GM13976 (cell line): ENCODE measurements at places on chromosomes 5 and 9.
A peak's percentile ranks its signal among the peaks of the same experiment; 100 is the strongest.

DNA sequence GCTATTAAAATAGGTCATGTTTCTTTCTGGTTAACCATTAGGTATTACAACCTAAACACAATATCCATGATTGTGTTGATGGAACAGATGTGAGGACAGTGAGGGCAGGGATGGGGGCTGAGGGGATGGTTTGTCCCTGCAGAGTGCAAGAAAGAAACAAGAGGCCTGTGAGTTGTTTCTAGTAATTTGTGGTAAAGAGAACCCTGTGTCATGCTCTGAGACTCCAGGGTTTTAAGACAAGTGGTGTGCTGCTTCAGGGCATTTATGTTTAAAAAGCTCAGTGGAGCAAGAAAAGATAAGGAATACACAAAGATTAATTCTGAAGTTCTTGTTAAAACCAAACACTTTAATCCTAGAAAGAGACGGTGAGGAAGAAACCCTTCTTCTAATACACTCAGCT, 656.5 kb downstream of the TLE1 start:
- DNase-seq: no peak

DNA sequence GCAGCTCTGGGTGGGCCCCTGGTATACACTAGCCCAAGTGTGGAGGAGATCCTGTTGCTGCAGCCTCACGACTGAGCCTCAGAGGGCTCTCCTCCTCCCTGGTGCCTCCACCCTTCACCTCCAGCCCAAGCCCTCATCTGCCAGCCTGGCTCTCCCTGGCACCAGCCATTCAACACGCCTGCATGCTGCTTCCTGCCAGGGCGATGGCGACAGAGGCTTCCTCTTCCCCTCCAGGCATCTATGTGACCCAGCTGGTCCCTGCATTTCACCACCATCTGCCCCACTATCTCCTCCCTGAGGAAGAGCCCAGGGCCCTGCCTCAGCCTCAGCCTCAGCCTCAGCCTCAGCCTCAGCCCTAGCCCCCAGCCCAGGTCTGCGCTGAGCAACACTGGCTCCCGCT, 54.8 kb upstream of the ANGPTL2 start:
- no peak for DNase-seq

GRCh38 chr9:70601000-70601951, 186.8 kb upstream of the KLF9 start:
- no peak for DNase-seq

DNA sequence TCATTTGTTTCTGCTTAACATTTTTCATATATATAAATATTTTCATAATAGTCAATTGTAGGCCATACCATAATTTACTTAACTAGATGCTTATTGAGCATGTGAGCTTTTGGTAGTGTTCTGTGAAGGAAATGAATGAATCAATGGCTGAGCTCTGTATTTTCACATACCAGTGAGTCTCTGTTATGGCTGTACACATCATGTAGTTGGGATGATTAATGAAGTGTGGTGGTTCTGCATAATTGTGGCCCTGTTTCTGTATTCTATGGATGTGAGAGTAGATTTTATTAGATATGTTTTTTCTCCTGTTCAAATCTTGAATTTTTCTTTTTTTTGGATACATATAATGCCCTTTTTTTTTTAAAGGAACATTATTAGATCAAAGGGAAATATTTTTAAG, 56.2 kb downstream of the CTNNA1 start:
- no peak for DNase-seq

- DNase-seq: no peak
These were observed 64.9 kb downstream of the CFAP95 start for GRCh38 chr9:69885474-69885929.

DNA sequence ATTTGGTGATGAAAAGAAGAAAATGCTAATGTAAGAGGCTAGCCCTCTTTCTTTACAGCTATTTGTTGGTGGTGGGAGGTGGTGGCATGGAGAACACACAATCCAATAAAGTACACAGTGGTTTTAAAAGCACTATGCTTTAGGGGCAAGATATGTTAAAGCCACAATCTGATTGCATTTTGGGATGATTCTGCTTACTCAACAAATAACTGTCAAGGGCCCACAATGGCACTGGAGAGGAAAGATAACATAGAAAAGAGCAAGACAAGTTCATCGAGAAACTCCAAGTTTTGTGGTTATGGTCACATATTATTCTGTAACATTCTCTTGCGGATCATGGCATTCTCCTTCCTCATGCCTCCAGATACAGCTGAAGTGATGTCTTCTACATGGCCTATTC, 38.8 kb downstream of the OTP start:
- DNase-seq: no peak

- no peak for DNase-seq
These were observed 65.3 kb downstream of the MARCHF3 start for GRCh38 chr5:126965061-126965475.

GRCh38 chr5:164651546-164652275, 1146.3 kb downstream of the MAT2B start:
- DNase-seq: no peak

GRCh38 chr5:176818391-176819098, 8.2 kb downstream of the UNC5A start:
- DNase-seq: peak; percentile 64

DNA sequence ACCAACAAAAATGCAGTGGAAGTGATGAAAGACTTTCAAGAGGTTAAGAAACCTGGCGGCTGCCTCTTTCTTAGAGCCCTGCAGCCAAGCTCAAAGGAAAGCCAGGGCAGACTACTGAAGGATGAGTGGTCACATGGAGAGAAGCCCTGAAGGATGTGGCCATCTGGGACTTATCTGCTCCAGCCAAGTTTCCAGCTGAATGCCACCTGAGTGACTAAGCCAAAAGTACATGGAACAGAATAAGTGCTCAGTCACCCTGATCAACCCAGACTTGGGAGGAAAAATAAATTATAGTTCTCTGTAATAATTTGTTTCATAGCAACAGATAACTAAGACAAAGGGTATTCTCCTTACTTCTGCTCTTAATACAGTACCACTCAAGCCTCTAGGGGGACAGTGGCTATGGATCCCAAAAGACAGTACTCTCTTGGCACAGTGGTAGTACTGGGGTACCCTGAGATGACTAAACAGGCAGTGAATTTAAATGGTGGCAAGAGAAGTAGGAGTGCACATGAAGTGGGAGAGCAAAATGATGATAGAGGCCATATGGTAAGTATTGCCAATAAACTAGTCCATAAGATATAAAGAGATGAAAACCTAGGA, 182.3 kb downstream of the ELAVL2 start:
- no peak for DNase-seq

- no peak for DNase-seq
These were observed 33.0 kb downstream of the ZDHHC11B start for GRCh38 chr5:751496-751895.

- no peak for DNase-seq
These were observed 7.2 kb downstream of the PFN3 start for GRCh38 chr5:177393206-177393765.

GRCh38 chr9:15529566-15530324, 19.0 kb upstream of the PSIP1 start:
- DNase-seq: peak; percentile 75

DNA sequence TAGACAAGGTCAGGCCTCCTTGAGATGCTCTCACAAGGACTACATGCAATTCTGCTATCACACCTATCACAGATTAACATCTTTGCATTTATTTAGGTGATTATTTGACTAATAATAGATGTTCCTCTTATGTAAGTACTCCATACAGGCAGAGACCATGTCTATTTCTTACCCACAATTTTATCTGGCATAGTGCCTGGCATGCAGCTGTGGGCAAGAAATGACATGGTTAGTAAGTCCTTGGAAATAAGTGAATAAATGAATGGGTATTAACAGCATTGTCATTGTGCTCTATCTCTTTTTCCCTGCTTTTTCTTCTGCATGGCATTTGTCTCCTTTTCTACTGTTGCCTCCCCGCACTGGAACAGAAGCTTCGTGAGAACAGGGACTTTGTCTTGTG, 49.4 kb downstream of the SLC22A5 start:
- no peak for DNase-seq

DNA sequence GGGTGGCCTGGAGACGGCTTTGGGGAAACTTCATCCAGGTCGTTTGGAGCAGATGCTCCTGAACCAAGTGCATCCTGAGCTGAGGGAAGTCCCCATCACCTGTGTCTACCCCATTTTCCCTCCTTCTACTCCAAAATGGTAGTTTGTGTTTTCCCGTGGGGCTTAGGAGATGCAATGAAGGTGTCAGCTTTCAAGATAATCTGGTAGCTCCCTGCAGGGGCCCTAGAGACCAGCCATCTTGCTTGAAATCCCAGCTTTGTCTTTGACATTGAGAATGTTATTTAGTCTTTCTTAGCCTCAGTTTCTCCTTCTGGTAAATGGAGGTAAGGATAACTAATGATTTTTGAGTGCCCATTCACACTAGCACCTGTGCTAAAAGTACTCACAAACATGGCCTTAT, 77.4 kb downstream of the WWC1 start:
- no peak for DNase-seq

DNA sequence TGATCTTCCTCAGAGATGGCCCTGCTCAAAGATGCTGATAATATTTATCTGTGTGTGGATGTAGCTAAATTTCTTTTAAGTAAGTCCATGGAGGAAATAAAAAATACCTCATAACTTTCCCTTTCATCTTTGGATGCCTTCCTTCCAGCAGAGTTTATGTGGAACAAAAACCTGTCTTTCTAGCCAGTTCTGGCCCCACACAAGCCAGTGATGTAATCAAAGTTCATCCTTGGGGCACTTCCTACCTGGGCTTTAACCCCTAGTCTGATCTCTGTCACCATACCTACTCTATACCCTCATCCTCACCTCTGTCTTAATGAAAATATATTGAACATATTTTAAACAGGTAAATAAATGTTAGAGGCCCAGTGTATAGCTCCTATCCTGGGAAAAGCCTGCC, 39.8 kb upstream of the RASGRF2 start:
- DNase-seq: no peak

- no peak for DNase-seq
These were observed 37.2 kb upstream of the COL15A1 start for GRCh38 chr9:98906273-98907040.

DNA sequence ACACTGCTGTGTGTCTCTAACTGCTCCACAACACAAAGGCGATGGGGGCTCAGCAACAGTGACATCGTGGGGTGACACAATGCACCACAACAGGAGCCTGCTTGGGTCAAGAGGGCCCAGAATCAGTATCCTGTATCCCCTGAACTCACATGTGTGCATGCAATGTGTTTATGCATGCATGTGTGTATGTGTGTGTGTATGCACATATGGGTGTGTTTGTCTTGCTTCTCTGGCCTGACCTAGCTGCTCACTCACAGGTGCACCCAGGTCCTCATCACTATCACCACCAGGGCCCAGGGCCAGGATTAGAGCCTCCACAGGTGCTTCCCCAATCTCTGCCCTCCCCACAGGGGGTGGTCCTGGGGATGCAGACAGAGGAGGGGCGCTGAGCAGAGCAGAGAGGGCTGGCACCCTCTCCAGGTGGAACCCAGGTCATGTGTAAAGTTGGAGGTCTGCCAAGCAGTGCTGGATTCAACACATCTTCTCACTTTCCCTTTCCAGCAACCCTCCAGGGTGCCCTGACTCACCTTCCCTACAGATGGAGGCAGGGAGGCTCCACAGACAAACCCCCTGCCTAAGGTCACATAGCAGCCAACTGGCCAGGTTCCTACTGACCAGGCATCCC, 18.1 kb upstream of the ZNF484 start:
- no peak for DNase-seq

DNA sequence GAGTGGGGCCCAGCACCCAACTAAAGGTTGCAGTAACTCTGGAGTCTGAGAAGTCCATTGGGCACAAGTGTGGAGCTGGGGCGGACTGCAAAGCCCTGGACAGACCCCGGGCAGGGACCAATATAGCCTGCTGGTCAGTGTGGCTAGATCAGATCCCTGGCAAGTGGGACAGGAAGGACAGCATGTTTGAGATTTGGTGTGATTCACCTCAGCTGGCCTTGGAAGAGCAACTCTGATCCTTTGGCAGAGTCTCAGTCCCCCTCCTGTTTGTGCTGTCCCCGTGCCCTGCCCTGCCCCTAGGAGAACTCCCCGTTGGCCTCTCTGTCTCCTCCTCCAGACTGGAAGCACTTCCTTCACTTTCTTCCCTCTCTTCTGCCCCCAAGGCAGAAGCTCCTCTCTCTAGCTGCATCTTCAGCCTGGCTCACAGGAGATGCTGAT, 255.3 kb downstream of the FSTL4 start:
- DNase-seq: no peak

- DNase-seq: no peak
These were observed 440.5 kb downstream of the BRINP1 start for GRCh38 chr9:118928722-118929121.

DNA sequence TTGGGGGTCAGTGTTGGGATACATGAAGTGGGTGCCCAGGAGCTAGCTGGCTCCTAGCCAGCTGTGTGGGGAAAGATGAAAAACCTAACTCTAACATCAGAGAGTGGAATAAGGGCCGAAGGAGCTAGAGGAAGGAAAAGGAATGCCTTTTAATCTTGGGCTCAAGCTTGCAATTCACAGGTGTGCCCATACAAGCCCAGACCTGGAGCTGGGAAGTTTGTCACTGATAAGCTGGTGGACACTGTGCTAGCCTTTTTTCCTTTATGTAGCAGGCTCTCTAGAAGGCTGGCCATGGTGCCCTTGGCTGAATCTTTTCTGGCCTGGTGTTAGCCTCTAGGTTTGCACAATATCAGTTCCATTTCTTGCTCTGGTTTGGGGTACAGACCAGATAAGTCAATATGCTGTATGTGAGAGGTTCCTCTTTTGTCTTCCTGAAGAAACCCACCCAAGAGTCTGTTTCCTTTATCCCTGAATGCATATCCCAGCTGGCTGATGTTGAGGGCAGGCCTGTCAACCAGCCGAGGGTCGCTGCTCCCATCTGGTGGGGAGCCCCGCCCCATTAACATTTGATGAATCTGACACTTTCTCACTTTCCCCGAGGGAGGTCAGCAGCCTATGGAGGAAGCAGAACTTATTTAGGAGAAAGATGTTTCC, 92.4 kb upstream of the CXCL14 start:
- no peak for DNase-seq

- no peak for DNase-seq
These were observed 42.3 kb downstream of the LMNB1 start for GRCh38 chr5:126819253-126819652.

DNA sequence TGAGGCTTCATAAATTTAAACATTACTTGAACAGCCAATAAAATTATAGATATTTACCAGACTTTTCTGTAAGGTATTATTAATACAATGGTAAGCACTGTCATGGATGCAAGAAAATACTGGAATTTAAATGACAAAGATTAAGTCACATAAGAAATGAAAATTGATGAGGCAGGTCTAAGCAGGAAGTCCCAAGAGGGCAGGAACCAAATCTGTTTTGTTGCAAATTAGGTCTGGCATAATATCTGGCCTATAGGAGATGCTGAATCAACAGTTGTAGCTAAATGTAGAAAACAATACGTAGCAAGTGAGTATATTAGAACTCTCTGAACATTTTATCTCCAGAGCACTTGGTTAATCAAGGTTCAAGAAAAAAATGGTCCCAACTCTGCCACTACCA, 142.5 kb downstream of the EBF1 start:
- no peak for DNase-seq
